H7 (cell line): ENCODE measurements at places on chromosomes 11 and 22.

GRCh38 chr11:76322540-76322939 lies 58.4 kb downstream of the THAP12 start:
- DNase-seq = peak; percentile 47

- no peak for DNase-seq
Measured at GRCh38 chr11:19352771-19353160, 112.0 kb upstream of the E2F8 start.

- DNase-seq = no peak
Measured at GRCh38 chr11:19686234-19686633, 26.4 kb upstream of the NAV2 start.

DNA sequence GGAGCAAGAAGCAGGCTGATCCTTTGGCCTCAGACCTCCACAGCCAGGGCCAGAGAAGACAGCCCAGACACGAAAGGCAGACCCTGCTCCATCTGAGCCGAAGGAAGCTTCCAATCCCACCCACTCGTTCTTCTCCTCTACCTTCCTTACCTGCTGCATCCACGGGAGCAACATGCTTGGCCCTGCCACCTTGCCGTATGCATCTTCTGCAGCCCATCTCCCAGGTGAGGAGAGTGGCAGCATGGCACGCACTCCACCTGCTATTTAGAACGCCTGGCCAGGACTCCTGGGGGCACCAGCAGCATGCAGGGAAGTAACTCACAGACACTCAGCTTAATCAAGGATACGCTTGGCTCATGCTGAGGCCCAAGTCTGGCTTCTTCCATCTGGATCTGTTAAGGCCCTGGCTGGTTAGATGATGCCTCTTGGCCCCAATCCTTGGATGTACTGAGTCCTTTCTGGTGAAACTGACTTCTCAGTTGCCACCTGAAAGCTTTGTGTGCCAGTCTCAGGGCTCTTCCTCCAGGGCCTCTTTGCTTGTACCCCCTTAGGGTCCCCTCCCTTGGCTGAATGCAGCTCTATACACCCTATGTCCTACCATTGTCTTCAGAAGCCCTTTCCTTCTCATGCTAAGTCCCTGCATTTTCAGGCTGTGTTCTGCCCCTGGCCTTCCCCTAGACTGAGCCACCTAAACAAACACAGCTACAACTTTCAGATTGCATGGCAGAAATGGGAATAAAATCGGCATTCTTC lies 604.9 kb downstream of the BUD13 start:
- no peak for DNase-seq

DNA sequence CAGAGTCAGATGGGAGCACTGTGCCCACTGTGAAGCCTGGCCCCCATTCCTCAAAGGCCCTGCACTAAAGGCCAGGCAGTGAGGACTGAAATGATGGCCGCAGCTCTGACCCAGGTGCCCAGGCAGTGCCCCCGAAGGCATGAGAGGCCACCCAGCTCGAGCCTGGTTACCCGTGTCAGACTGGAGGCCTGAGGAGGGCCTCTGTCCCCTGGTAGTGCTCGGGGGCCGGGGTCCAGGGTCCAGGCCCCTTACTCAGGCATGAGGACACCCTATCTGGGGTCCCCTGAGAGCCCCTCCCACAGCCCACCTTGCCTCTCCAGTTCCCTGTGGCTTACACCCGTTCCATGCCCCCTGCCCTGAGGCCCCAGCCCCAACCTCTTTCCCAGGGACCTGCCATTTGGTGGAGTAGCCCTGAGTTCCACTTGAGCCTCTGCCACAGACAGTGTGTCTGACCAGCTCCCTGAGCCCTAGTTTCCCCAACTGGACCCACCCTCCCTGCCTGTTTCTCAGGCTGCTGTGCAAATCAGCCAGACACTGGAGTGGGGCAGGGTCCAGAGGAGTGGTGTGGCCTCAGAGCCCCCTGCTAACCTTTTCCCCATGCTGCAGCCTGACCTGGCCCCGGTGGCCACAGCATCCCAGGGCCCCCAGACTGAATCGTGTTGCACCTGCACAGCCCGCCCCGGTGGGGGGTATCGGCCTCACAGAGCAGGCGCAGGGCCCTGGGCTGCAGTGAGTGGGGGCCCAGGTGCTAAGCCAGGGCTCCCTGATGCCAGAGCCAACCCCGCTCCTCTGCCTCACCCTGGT lies 10.8 kb upstream of the ANKRD13D start:
- DNase-seq = no peak

- DNase-seq = peak; percentile 71
Measured at GRCh38 chr22:41822317-41823057, 10.4 kb upstream of the SREBF2 start.

DNA sequence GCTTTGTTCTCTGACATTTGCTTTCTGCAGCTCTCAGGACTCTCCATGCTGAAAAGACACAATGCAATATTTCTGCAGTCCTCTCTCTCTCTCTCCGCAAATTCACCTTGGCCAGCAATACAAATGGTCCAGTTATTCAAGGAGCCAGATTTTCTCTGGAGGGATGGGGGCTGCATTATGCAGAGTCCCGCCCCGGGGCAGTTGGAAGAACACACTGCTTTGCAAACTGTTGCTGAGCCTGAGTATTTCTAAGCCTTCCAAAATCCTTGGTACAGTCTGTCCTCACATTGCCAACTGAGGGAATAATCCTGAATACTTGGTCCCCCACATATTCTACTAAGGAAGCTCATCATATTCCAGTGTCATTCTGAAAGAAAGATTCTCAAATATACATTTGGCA lies 94.3 kb upstream of the ZC3H12C start:
- no peak for DNase-seq

- no peak for DNase-seq
Measured at GRCh38 chr11:58596621-58597020, 17.8 kb downstream of the ZFP91 start.

DNA sequence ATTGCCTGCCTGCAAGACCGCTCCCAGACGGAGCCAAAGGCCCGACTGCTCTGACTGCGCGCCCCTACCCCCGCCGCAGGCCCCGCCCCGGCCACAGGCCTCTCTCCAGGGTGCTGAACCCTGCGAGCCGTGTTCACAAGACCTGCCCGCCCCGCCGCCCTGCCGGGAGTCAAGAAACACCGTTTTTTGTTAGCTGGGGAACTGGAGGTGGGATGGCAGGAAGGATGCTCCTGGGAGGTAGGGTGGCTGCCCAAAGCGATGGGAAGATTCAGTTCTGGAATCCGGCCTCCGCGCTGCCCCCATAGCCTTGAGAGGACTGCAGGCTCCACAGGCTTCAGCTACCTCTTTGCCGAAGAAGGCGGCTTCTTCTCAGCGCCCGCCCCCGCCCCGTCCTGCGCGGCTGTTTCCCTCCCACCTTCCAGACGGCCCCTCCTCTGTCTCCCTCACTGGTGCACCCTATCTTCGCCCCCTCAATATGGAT lies 2.7 kb upstream of the PDE2A start:
- DNase-seq = peak; percentile 96

GRCh38 chr11:30879322-30880005 lies 293.3 kb upstream of the MPPED2 start:
- DNase-seq = no peak

DNA sequence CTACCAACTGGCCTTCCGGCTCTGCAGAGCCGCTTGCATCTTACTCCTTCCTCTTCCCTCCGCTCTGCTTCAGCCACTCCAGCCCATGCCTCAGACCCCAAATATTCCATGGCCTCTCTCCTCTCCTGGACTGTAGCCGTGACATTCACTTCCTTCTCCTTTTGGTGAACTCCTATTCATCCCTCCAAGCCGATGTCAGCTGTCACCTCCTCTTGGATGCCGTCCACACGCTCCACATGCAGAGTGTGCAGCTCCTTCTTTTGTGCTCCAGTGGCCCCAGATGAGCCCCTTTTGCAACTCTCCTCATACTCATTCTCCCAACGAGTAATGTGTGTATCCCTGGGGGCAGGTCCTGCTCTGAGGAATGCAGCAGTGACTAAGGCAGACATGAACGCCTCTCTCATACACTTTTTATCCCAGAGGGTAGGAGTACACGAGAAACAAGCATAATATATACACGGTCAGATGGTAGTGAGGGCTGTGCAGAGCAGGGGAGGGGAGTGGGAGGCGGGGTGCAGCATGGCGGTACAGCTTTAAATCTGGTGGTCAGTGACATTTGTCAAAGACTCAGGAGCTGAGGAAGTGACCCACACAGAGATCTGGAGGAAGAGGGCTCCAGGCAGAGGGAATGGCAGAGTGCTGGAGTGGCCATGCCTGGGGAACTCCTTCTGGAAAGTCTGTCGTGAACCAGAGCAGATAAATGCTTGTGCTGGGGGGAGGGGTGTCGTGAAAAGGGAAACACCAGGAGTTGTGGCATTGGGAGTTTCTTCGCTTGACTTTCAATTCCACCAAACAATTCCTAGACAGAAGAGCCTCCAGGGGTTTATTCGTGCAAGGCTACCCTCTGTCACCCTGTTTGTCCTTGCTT lies 83.8 kb upstream of the ATXN10 start:
- no peak for DNase-seq

DNA sequence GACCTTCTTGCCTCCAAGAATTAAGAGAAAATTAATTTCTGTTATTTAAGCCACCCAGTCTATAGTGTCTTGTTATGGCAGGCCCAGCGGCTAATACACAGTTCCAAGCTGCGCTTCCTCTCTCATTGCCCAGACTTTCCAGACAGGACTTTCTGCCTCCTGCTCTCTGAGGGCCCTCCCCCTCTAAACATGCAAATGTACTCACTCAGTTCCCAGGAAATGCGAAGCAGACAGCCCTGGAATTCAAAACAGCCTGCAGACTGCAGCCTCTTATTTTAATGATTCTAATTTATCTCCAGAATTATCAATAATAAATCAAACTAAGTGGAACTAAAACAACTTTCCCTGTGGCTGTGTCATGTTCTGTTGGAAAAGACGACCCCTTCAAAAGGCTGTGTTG lies 115.5 kb upstream of the ISX start:
- peak; percentile 51 for DNase-seq

- DNase-seq = peak; percentile 17
Measured at GRCh38 chr11:33064033-33064825, 24.9 kb downstream of the TCP11L1 start.

DNA sequence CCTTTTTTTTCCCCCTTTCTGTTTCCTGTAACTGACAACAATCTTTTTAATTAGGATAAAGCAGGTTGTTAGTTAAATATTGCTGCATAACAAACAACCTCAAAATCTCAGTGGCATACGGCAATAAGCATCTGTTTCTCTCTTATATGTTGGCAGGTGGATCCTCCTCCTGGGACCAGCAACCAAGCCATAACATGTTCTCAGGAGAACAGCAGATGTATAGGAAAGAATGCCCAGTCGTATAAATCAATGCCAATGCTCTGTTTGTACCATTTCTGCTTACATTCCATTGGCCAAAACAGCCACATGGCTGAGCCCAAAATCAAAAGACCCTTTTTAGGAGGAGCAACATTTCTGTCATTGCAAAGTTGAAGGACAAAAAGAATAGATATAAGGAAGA lies 445.7 kb downstream of the AASDHPPT start:
- no peak for DNase-seq

- DNase-seq = no peak
Measured at GRCh38 chr22:19385221-19385906, 46.2 kb downstream of the HIRA start.

DNA sequence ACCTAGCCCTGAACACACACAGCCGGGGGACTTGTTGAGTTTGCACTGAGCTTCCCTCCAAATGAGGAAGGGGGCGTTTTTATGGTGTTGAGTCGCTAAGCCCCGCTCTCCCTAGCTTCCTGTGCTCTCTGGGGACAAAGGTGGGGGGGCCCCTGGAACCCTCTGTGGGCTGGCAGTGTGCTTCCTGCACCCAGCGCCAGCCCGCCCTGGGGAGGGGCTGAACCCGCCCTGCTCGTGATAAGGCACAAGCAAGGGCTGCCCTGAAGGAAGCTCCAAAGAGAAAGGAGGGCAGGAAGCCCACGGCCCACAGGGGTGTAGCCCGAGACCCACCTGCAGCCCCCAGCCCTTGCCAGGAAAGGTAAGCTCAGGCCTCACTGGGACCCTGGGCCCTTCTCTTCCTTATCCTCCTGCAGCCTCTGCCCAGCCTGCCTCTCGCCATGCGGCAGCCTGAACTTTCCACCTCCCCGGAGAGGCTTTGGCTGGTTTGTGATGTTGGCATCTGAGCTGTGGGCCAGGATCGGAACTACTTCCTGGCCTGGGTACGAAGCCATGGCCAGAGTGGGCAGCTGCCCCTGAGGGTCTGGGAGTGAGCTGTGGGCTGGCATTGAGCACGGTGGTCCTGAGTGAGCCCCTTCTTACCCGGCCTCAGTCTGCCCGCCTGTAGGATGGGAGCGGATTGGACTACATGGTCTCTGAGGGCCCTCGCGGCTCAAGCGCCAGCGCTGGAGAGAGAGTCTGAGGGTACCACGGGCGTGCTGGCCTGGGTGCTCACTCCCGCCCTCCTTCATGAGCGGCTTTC lies at the start of gene FERMT3:
FERMT3 (plus strand) TSS at position 265 of the 799 bp plus-strand sequence. CDS start 644 bp downstream, outside the sequence.
- DNase-seq = peak; percentile 57

DNA sequence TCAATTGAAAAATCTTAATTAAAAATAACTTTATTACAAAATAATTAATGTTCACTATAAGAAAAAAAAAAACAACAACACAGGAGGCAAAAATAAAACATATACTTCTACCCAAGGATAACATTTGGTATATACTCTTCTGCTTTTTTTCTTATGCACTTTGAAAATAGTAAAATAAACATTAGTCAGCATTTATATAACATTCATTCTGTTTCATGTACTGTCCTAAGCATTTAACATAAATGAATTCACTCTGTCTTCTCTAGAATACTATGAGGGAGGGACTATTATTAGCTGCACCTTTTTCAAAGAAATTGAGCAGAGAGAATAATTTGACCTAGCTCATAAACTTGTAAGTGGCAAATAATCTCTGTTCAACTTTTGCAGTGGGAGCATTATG lies 48.3 kb upstream of the CCDC34 start:
- DNase-seq = no peak

GRCh38 chr11:128482512-128483191 lies 104.7 kb downstream of the ETS1 start:
- no peak for DNase-seq

- DNase-seq = no peak
Measured at GRCh38 chr11:87443707-87444106, 406.0 kb downstream of the TMEM135 start.

DNA sequence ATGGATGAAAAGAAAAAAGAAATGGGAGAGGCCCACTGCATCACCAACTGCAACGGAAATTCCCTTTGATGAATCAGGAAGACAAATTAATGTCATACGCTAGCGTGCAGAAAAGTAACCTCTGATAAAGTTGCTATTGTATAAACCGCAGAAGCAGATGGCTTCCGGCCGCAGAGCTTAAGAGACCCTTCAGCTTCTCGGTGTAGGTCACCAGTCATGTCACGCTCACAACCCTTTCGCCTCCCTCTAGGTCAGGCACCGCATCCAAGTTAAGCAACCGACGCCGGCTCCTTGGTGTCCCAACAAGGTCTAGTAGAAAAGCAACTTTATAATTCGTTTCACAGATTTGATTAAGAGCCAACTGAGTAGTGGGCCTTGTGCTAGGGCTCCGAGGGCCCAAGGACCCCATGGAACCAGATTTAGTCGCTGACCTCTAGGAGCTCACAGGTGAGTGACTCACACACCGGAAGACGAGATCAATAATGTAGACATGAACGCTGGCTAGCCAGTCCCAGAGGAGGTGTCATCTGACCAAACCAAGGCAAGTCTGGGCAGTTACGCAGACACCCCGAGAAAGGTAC lies 1.2 kb upstream of the ZFP91 start:
- DNase-seq = no peak

DNA sequence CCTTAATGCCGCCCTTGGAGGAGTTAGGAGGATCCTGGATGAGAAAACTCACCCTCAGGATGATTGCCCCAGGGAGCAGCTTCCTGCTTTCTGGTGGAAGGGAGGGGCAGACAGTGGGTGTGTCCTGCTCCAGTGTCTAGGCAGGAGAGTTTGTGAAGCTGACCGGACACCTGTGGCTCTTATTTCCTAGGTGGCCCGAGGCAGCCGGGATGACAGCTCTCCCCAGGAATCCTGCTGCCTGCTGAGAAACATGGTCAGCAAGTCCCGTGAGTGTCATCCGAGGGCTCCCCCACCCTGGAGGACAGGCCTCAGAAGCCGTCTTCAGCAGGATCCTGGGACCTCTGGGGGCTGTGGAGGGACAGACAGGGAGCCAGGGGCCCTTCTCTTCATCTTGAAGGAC lies 50.4 kb downstream of the ST3GAL4 start:
- DNase-seq = no peak
